ENCODE measurements at places on chromosomes 1 and 21.

DNA sequence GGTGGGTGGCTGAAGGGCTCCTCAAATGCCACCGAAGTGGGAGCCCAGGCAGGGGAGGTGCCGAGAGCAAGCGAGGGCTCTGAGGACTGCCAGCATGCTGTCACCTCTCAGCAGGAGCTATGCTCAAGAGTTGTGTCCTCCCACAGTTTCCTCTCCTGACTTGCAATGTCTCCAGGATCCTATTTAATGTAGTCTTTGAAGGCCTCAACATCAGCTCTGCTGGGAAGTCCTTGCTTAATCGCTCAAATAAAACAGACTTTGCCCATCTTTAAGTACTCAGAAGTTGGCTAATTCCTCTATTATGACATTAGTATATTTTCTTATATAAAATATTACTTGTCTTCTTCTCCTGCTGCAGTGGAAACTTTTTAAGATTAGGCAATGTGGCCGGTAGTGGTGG lies 154.2 kb upstream of the NRIP1 start:
- DNase-seq: no peak

- no peak for DNase-seq
These were observed 188.3 kb upstream of the CAMK1G start for GRCh38 chr1:209395169-209395568.

- DNase-seq: no peak
These were observed 14.8 kb downstream of the SH3BP5L start for GRCh38 chr1:248810727-248811513.

DNA sequence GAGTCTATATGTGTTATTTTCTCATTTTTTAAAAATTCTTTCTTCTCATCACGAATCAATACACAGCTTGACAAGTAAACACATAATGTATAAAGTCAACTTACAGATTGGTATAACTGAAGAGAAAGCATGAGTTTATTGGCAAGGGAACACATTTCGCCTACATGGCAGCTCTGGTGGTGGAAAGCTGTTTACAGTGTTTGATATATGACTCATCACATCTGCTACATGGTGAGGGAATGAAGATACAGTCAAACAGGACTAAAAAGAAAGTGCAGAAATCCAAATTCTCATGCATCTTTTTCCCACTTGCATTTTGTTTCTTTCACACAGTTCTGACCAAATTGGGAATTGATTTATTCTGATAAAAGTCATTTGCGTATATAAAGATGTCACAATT lies 122.2 kb upstream of the ADGRL4 start:
- no peak for DNase-seq

DNA sequence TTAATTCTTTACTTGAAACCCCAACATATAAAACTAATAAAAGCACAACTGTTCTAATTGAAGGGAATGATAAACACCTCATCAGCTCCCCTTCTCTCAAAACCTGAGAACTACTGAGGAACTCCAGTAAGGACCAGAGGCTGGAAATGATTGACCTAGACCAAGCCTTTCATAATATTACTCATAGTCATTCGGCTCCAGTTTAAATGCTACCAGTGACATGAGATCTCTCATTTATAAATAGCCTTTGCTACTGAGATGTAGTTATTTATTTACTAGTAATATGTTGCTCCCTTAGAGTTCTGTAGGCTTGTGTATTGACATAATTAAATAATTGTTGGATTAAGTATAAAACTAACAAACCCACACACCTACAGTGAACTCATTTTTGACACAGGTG lies 209.8 kb upstream of the PRMT6 start:
- no peak for DNase-seq

DNA sequence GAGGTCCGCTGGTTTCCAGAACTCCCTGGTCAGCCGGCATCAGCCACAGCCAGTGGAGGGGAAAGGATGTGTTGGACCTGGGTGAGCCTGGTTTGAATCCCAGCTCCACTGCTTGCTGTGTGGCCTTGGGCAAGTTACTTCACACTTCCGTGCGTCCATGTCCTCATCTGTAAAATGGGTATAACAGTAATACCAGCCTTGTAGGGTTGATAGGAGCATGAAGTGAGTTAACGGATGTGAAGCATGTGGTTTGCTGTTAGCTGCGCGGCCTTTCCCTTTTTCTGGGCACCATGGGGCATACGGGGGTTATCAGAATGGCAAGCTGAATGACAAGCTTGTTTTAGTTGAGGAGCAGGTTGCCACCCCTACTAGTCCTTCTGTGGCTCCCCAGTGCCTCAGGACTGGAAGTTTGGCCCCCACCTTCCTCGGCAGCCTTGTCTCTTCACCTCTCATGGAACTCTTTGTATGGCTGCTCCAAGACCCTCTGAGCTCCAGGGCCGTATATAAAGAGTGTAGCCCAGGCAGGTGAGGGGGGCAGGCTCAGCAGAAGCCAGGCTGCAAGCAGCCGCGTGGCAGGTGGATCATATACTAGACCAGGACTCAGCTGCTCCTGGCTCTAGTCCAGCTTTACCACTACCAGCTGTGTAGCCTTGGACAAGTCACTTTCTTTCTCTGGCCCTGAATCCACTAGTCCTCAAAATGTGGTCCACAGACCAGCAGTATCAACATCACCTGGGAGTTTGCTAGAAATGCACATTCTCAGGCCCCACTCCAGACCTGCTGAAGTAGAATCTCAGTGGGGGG lies 95.4 kb downstream of the LACTBL1 start:
- DNase-seq: no peak

DNA sequence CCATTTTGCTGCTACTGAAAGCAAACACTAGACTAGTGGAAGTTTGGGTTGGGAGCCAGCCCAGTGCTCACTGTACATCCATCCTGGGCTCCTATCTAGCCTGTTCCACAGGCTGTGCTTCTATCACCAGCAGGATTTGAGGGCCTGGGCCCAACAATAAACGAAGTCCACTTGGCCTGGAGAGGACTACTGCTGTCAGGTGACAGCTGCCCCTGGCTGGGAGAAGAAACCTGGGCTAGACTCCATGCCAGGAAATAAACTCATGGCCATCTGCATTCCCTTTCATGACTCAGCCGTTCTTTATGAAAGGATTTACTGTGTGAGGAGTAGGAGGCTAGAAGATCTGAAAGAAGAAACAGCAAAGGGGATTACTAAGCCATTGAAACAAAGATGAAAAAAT lies 35.5 kb downstream of the COLGALT2 start:
- DNase-seq: peak; percentile 69

DNA sequence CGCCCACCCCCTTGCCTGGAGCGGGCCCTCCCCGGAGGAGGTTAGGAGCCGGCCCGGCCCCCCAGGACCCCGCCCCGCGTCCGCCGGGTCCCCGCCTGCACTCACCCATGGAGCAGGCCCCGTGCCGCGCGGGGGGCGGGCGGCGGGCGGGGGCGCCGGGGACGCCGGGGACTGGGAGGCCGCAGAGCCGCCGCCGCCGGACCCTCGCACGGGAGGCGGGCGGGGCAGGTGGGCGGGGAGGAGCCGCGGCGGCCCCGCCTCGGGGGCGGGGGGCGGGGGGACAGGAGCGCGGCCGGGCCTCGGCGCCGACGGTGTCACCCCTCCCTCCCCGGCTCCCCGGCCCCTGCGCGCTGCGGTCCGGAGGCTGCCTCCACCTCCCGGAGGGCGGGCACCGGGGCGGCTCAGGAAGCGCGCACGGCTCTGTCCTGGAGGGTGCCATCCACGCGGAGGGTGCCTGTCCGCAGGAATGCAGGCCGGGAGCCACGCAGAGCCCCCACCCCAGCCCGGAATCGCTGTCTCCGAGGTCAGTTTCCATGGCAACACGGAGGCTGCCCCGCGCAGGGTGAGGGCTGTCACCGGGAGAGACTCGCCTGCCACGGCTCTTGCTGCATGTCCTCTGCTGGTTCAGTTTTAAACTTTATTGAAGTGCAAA lies 5.9 kb upstream of the PLEKHG5 start:
- peak; percentile 82 for DNase-seq

- DNase-seq: no peak
These were observed 973.2 kb downstream of the NCAM2 start for GRCh38 chr21:21971384-21971783.

- no peak for DNase-seq
These were observed 24.8 kb upstream of the MUTYH start for GRCh38 chr1:45365051-45365450.

DNA sequence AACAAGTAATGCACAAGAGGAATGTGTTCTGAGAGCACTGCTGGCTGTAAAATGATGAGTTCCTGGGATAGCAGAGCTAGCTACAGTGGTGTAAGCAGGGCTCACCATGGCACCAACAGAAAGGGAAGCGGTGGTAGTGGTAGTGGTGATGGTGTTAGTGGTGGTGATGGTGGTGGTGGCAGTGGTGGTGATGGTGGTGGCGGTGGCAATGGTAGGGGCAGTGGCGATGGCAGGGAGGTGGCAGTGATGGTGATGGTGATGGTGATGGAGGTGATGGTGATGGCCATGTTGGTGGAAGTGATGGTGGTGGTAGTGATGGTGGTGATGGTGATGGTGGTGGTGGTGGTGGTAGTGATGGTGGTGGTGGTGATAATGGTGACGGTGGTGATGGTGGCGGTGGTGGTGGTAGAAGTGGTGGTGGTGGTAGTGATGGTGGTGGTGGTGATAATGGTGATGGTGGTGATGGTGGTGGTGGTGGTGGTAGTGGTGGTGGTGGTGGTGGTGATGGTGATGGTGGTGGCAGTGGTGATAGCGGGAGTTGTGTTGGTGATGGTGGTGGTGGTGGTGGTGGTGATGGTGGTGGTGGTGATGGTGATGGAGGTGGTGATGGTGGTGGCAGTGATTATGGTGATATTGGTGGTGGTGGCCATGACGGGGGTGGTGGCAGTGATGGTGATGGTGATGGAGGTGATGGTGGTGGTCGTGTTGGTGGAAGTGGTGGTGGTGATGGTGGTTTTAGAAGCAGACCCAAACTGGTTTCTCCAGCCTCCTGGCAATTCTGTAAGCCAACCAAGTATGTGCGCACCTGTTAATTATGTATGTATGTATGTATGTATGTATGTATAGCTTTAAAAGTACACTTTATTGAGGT lies 254.1 kb downstream of the TRABD2B start:
- no peak for DNase-seq

DNA sequence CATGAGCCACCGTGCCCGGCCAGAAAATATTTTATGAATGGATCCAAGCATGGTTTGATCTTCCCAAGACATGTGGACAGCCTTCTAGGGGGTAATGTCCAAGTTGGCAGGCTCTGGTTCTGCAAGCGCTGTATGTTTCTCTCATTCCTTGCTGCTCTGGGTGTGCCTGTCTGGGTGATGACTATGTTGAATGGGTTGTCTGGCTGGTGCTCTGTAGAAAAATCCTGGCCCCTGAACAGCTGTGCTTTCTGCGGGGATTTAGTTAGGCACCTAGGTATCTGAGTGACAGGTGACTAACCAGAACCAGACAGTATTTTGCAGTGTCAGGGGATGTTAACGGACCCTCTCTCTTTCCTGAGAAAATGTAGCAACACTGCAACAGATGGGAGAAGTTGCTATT lies 14.1 kb downstream of the HUNK start:
- DNase-seq: no peak
